Activated naive CD4-positive, alpha-beta T cell treated with anti-CD3 and anti-CD28 coated beads, Interleukin-2, amount 50 U/mL, for 72 hours (primary cell): ENCODE measurements at places on chromosomes 3 and 15. TPM values are rescaled to one million over a fixed set of nuclear protein-coding genes. Genes with fewer than 3 reads are reported as not detected.

GRCh38 chr15:100810831-100811230, 68.8 kb upstream of the ALDH1A3 start:
- no peak for DNase-seq

GRCh38 chr3:70264122-70264780, 48.2 kb downstream of the MDFIC2 start:
- DNase-seq: no peak

- no peak for DNase-seq
Measured at GRCh38 chr3:112610121-112610520, 30.8 kb downstream of the CCDC80 start.

DNA sequence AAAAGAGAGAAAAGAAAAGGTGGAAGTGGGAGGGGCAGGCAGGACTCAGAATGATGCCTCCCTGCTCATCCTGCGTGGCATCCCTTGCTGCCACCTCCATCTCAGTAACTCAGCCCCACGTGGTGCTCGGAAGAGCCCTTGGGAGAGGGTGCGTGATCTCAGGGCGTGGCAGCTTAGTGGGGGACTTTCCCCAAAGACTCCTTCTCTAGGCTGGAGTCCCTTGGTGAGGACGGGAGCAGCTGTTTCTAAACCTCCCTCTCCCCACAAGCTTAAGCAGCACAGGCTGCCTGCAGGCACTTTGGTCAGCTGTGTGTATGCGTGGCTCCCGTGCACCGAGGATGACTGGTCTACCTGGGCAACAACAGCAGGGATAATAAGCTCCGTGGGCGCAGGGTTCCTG, 7.4 kb upstream of the ANPEP start:
- DNase-seq: no peak

STRIT1 gene
- total RNA-seq: not detected

DNA sequence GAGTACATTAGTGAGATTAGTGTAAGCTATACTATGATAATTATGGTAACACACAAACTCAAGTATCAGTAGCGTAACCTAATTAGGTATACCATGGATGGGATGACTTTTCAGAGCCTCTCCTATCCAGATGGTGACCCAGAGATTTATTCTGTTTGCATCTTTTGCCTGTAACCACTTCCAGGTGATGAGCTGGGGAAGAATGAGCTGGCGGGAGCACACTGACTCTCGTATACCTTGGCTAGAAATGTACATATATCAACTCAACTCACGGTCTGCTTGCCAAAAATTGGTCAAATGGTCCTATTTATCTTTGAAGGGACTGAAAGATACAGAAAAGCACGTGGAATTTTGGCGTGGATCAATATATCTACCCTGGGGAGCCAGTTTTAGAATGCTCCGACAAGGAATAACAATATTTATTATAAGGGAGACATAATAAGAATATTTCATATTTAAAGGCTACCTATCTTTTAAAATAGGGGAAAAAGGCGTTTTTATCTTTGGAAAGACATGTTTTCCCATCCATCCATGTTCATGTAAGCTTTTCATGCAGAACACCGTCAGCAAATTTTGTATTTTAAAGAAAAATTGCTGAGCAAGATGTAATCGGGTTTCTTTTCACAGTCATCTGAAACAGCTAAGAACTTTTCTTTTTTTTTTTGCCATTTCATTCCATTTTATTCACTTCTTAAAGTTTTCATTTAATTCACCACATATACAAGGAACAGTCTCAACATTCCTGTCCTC, 502.6 kb upstream of the CBLB start:
- DNase-seq: no peak

GRCh38 chr3:64345371-64345770, 120.1 kb upstream of the PRICKLE2 start:
- no peak for DNase-seq

CD200 gene
- total RNA-seq: 63.3 TPM

GRCh38 chr3:50147447-50147846, 7.7 kb upstream of the SEMA3F start:
- DNase-seq: no peak

ARRDC4 gene
- total RNA-seq: 0.60 TPM

- DNase-seq: no peak
Measured at GRCh38 chr3:72999951-73000350, 3.3 kb downstream of the PPP4R2 start.

DNA sequence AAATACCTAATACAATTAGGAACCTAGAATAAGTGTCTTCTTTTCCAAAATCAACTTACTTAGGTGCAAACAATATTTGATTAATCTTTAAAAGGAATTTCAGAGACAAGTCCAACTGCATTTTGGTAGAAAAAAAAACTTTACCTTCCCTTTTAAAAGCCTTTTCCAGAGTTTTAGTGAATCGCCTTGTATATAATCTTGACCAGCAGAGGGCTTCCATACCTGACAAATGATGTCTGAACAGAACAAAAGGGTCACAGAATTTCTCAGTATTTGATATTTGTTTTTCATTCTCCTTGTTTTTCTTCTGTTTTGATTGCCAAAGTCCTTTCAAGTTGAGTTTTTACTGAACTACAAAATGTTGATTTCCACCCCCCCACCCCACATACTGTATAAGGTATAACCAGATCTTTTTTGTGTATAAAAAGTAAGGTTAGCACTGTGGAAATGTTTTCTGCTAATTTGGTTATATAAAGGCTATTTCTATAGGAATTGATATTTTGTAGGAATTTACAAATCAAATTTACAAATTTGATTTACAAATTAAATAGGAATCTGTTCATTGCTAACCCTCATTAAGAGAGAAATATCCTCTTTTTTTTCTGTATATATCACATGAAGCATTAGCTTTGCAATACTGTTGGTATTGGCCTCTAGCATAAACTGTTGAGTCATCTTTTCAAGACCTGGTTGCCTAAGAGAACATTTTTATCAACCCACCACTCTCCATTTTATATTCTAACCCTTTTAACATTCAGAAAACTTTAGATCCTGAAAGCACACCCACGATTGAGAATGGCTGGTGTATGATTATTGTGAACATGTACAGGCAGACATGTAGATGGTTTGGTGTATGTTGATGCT, 464.1 kb upstream of the RARB start:
- no peak for DNase-seq
